Endodermal cell (in vitro differentiated cells): ENCODE measurements at places on chromosomes 5 and 9.
A peak's percentile ranks its signal among the peaks of the same experiment; 100 is the strongest.

DNA sequence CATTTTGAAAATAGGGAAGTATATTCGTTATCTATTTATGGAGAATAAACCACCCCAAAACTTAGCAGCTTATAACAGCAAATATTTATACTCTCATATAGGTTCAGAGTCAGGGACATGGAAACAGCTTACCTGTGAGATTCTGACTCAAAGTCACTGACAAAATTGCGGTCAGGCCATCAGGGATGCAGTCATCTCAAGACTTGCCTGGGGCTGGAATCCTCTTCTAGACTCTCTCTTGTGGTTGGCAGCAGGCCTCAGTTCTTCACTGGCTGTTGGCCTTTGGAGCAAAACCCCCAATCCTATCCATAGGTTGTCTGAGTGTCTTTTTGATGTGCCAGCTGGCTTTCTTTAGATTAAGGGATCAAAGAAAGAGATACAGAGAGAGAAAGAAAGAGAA, 275.6 kb downstream of the SEC61B start:
- no peaks in the 10 kb centered on the region for H3K27me3 ChIP-seq
- peak overlapping the region; percentile 40 for H3K4me3 ChIP-seq
- no peak overlapping the region for H3K27ac ChIP-seq
- no peaks in the 10 kb centered on the region for H3K4me1 ChIP-seq

- H3K27ac ChIP-seq, result no peak overlapping the region
- no peaks in the 10 kb centered on the region for H3K36me3 ChIP-seq
- H3K4me3 ChIP-seq, result no peak overlapping the region
- peaks cover 4% of the 10 kb centered on the region for H3K4me1 ChIP-seq
Observed at GRCh38 chr5:91306497-91306896, 76.6 kb downstream of the ARRDC3 start.

GRCh38 chr5:109125755-109126429, 283.9 kb downstream of the PJA2 start:
- no peaks in the 10 kb centered on the region for H3K4me1 ChIP-seq
- H3K36me3 ChIP-seq, result no peaks in the 10 kb centered on the region
- H3K27ac ChIP-seq, result no peak overlapping the region
- no peak overlapping the region for H3K4me3 ChIP-seq

GRCh38 chr9:28999057-28999456, 1425.8 kb upstream of the C9orf72 start:
- no peak overlapping the region for H3K27ac ChIP-seq
- no peaks in the 10 kb centered on the region for H3K4me1 ChIP-seq
- no peaks in the 10 kb centered on the region for H3K36me3 ChIP-seq

- no peak for DNase-seq
- H3K4me1 ChIP-seq, result no peaks in the 10 kb centered on the region
- H3K27me3 ChIP-seq, result peaks cover 7% of the 10 kb centered on the region
Observed at GRCh38 chr5:180689775-180690174, 40.4 kb upstream of the FLT4 start.

- H3K27me3 ChIP-seq, result no peaks in the 10 kb centered on the region
- no peaks in the 10 kb centered on the region for H3K4me1 ChIP-seq
Observed at GRCh38 chr5:143525176-143525575, 121.7 kb upstream of the NR3C1 start.
